Hematopoietic multipotent progenitor cell (in vitro differentiated cells): ENCODE measurements at places on chromosomes 6 and 20. TPM values are rescaled to one million over a fixed set of nuclear protein-coding genes. Genes with fewer than 3 reads are reported as not detected.

The FOXC1 gene
- under 0.01 TPM for total RNA-seq

The SPATA2 gene
- 6.2 TPM for total RNA-seq

- peak; percentile 48 for DNase-seq
Measured at GRCh38 chr20:34473262-34473883, 42.8 kb upstream of the DYNLRB1 start.

DNA sequence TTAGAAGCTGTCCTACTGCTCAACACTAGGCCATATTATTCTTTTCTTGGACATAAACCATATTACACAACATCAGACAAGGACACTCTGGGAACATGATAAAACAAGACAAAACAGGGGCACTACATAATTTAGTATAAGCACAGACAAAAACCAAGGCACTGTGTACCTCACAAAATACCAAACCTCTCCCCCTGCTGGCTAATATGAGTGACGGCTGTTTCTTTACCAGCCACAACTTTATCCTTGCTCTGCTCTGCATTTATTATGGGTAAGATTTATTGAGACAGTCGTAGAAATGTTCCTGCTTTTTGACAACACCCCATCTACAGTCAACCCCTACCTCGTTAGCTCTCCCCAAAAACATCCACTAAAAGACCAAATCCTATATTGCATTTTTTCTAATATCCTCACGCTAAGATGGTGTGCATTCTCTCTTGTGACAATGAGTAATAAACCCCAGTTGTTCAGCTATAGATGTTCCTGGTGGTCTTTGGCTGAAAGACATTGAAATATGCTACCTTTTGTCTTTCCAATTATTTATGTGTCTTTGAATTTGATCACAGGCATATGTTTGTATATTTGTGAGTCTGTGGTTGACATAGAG is 23.8 kb upstream of the POLR1H start:
- no peak for DNase-seq

- DNase-seq = no peak
Measured at GRCh38 chr6:108169464-108170331, 3.9 kb downstream of the NR2E1 start.

DNA sequence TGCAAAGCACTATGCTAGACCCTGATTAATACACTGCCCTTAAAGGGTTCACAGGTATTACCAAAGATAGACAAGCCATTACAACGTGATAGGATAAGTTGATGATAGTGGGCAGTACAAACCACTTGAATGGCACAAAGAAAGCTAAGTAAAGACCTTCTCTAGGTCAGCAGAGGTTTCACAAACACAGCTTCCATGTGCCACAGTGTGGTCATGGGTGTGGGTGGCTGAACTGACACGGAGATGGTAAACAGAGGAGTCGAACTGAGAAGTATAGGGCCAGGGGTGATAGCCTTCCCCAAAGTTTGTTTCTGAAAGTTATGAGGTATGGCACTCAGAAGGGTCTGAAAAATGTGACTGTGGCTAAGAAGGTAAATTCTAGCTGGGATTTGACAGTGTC is 4.3 kb downstream of the ZBTB9 start:
- no peak for DNase-seq

The OR2H2 gene
- under 0.01 TPM for total RNA-seq

DNA sequence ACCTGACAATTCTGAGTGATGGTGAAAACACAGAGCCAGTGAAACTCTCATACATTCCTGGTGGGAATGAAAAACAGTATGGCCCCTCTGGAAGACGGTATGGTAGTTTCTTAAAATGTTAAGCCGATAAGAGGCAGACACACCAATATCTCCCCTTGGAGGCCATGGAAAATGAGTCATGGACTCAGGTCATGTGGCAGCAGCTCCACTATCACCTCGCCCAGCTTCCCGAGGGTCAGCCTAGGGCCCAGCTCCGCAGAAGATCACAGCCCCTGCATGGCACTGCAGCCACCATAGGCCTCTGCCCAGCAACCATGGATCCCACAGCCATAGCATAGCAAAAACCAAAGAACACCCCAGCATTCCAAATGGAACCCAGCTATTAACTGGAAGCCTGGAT is 21.4 kb downstream of the BPIFA1 start:
- no peak for DNase-seq

DNA sequence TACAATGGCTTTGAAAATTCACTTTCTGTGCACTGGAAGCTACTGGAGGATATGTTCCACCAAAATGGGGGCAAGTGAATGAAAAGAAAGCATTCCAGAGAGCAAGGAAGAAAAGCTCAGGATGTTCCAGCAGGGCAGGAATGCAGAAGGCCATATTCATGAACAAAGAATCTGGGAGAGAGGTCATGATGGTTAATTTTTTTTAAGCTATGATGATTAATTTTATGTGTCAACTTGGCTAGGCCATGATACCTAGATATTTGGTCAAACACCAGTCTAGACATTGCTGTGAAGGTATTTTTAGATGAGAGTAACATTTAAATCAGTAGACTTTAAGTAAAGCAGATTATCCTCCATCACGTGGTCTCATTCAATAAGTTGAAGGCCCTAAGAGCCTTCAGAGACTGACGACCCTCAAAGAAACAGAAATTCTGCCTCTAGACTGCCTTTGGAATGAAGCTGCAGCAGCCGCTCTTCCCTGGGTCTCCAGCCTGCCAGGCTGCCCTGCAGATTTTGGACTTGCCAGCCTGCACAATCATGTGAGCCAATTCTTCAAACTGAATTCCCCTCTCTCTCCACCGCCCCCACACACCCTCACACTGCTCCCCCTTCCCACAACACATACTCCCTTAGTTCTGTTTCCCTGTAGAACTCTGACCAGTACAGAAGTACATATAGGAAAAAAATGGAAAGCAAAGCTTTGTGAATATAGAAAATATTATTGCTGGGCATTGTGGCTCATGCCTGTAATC is 20.1 kb upstream of the GCM1 start:
- no peak for DNase-seq

DNA sequence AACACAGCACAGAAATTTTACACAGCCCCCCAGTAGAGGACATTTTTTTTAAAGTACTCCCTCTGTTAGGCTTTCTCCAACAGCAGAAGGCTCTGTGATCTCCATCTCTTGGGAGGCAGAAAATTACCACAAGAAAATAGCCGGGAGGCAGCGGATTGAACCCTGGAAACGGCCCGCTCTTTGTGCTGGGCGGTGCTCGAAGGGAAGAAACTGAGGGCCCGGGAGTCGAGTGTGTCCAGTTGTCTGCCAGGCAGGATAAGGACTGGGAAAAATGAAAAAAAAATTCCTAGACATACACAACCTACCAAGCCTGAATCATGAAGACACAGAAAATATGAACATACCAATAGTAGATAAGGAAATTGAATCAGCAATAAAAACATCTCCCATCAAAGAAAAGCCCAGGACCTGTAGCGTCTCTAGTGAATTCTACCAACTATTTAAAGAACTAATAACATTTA is 31.5 kb downstream of the POM121L2 start:
- DNase-seq = no peak
